ENCODE measurements at places on chromosomes 1 and 21.
A peak's percentile ranks its signal among the peaks of the same experiment; 100 is the strongest.

DNA sequence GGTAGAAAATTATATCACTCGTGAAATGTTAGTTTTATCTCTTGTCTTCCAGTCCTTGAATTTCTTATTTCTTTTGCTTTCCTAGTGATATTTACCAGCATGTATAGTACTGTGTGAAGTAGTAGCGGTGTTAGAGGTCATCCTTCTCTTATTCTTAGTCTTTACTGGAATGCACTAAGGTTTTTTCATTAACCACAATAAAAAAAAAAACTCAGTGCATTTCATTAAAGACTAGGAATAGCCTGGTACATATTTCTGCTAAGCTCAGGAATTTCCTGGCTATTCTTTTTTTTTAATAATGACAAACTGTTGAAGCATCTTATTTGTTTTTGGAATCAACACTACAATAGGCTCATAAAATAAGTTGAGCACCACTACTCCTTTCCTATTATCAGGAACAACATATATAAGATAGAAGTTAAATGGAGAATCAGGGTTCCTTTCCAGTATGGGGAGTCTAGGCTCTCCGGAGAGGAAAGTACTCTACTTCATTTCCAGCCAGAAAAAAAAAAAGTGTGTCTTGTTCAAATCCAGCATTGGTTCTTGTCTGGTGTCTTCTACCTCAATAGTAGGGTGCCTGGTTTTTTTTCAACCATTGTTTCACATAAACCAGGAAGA is 60.0 kb downstream of the TNFSF18 start:
- DNase-seq: no peak

DNA sequence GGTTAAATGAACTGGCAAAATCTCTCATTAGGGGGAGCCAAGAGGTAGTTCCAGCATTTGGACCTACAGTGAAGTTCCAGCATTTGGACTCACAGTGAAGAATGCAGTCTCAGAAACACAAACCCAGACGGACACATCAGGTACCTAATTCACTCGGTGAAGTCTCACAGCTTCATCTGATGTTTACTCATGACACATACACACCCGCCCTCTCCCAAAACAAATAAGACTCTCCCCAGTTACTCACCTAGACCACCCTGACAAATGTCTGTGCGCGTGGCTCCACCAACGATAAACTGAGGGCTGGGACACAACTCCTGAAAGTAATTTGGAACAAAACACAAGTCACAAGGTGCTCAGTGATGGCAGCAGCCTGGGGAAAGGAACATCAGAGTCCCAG is 11.4 kb downstream of the CAPN8 start:
- DNase-seq: no peak

DNA sequence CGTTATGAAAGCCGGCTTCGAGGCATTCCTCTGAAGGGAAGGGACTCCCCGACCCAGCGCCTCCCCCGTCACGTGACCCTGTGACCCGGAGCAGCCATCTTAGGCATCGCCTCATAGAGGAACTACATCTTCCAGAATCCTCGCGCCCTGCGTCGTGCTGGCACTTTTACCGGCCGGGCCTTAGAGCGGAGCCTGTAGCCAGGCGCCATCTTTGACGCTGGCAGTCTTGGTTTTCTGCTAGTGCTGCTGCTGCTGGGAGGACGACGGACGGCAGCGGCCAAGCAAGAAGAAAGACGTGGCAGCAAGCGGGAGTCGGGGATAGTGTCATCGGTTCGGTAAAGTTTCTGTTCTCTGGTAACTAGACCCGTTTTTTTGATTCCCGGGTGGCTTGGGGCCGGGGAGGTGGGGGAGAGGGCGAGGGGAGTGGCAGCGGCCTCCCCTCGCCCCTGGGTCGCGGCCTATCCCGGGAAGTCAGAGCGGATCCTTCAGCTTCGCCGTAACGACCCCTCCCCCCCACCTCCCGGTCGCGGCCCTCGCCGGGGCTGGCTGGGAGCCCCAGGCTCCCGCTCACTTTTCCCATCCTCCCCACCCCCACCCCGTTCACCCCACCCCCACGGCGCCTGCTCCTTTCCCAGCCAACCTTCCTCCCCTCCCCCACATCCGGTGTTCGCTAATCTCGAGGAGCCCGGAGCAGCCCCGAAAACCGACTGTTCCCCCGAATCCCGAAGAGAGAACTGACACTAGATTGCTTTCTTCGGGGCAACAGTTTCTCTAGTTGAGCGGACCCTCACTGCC is at the start of the genes ZBED6 and ZC3H11A:
ZBED6 (plus strand) TSS at position 183 of the 795 bp plus-strand sequence. CDS start 1,900 bp downstream, outside the sequence.
ZC3H11A (plus strand) TSS at position 183 of the 795 bp plus-strand sequence. CDS start 21,448 bp downstream, outside the sequence.
- DNase-seq: peak; percentile 97

- peak; percentile 65 for DNase-seq
Observed at GRCh38 chr1:206933333-206933945, 11.7 kb upstream of the FCMR start.

DNA sequence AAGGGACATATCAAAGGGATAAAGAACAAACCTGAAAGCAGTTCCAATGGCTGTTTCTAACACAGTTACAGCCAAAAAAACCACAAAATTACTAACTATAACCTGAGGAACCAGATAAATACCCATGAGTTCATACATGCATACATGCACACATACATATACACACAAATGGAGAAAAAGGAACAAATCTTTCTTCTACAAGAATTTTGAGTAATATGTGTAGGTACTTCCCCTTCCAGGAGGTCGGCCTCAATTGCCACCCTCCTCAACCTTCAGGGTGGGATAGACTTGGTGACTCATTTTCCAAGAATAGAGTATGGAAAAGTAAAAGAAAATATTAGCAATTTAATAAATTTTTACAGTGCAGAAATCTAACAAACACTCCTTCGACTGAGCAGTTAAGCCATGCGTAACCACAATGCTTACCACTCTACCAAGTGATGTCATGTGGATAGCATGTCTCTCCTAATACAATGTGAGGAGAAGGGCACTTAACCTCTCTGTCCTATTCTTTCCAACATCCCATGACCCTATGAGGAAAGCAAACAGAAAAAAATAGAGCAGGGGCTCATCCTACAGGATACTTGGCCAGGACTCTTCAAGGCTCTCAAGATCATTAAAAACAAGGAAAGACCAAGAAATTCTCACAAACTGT is 243.0 kb upstream of the RUNX1 start:
- DNase-seq: no peak

DNA sequence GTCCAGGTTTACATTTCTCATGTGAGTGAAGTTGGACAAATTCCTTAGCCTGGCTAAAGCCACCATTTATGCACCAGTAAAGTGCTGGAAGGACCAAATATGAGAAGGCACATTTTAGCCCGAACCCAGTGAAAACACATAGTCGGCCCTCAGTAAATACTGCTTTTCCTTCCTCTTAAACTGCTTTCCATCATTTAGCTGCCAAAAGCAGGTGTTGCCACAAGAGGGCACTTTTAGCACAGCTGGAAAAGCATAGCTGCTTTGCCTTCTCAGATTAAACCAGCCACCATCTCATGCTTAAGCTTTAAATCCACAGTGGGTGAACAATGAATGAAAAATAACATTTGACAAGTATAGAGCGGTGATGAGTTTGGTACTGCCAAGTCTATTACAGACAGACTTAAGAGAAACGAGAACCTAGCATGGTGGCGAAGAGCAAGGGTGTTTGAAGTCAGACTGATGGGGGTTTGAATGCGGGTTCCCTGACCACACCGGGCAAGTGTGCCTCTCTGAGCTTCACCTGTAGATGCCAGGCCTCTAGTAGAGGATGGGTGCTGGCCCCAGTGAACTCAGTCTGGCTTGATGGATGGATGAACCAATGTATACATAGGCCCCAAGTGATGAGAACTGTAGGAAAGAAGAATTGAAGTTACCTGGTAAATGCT is 57.8 kb downstream of the SLC35D1 start:
- peak; percentile 11 for DNase-seq
